ENCODE measurements at places on chromosomes 3 and 15.

DNA sequence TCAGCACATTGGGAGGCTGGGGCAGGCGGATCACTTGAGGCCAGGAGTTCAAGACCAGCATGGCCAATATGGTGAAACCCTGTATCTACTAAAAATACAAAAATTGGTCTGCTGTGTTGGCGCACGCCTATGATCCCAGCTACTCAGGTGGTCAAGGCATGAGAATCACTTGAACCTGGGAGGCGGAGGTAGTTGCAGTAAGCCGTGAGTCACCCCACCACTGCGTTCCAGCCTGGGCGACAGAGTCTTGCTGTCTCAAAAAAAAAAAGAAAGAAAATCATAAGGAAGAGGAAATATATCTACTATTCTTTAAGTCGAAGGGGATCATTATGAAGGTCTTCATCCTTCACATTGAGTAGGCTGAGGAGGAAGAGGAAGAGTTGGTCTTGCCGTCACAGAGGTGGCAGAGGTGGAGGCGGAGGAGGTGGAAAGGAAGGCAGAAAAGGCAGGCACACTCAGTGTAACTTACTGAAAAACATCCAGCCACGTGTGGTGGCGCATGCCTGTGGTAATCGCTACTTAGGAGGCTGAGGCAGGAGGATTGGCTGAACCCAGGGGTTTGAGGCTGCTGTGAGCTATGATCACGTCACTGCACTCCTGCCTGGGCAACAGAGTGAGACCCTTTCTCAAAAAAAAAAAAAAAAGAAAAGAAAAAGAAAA is 14.2 kb downstream of the CSK start:
- DNase-seq = no peak

DNA sequence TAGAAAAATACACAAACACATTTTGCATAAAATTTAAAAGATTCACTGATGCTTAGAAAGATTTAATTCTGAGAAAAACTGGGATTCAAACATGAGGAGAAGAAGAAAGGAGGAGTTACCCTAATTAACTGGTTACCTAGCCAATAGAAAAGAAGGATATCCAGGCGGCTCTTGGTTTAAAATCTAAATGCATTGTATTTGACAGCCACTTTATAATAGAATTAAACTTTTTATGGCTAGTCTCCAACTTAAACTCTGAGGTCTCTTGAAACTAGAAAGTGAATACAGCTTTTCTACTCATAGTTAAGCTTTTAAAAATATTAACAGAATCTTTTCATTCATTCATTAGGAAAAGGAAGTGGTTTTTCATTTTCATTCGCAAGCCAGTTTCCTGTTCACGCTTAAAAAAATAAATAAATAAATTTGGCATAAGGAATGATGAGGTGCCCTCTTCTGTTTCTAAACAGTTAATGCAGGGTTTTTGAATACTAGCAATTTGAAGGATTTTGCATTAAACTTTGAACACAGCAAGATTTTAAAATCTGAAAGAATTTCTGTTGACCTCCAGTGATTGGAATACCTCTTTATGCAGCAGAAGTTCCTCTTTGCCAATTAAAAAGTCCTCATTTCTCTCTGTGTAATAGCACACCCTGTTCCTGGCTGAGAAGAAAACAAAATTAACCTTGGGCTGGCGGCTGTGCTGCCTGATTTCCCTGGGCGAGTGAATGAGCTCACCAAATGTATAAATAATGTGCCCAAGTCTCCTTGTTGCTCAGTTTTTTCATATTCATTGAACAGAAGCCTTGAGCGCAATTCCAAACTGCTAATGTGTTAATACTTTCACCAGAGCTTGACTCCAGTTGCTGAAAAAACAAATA is 105.1 kb downstream of the ZMAT3 start:
- DNase-seq = no peak

DNA sequence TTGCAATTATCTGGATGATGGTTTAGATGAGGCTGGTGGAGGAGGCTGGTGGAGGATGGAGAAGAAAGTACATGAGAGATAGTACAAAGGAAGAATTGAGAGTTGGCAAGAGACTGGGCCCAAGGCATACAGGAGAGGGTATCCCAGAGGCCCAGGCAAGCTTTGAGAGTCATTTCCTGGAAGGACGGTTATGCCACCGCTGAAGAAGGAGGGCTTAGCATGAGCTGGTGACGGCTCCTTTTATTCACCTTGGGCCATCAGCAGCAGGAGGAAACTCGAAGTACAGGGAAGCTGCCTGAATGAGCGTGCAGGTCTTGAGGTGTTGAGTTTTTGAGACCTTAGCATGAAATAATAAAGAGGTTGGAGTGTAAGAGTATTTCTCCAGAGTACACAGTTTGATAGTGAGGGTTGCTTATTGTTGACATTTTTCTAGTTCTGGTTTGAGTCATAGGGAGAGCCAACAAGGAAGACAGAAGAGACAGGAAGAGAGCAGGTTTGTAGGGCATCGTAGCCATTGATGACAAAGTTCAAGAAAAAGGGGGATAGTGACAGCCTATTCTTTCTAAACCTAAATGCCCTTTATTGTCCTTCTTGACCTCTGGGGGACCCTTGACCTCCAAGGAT is 13.8 kb downstream of the THSD4 start:
- no peak for DNase-seq

GRCh38 chr15:78915341-78916087 is 29.3 kb downstream of the CTSH start:
- no peak for DNase-seq

DNA sequence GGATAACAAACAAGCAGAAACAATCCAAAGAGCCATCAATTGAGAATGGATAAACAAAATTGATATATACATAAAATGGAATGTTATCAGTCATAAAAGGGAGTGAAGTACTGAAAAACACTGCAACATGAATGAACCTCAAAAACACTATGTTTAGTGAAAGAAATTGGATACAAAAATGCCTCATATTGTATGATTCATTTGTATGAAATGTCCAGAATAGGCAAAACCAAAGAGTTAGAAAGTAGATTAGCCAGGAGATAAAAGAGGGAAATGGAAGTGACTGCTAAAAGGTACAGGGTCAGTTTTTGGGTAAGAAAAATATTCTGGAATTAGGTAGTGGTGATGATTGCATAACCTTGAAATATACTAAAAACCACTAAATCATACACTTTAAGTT is 9.8 kb upstream of the SLC25A36 start:
- DNase-seq = no peak

DNA sequence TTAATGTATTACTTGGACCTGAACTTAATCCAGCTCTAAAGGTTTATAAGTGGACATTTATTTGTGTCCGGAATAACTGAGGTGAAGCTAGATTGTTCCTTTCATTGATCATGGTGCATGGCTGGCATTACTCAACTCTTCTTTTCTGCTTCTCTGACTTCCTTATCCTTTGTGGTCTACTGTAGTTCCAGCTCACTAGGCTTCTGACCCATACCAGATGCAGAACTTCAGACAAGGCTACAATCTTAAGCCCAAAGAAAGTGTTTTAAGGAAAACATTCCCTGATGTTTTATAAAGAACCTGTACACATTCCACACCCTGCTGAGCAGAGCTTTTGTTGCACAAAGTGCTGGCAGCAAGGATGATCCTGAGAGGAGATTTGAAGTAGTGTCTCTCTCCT is 250.8 kb upstream of the TGFBR2 start:
- DNase-seq = no peak

- DNase-seq = no peak
These were observed 162.2 kb downstream of the ATP10A start for GRCh38 chr15:25700916-25701315.

DNA sequence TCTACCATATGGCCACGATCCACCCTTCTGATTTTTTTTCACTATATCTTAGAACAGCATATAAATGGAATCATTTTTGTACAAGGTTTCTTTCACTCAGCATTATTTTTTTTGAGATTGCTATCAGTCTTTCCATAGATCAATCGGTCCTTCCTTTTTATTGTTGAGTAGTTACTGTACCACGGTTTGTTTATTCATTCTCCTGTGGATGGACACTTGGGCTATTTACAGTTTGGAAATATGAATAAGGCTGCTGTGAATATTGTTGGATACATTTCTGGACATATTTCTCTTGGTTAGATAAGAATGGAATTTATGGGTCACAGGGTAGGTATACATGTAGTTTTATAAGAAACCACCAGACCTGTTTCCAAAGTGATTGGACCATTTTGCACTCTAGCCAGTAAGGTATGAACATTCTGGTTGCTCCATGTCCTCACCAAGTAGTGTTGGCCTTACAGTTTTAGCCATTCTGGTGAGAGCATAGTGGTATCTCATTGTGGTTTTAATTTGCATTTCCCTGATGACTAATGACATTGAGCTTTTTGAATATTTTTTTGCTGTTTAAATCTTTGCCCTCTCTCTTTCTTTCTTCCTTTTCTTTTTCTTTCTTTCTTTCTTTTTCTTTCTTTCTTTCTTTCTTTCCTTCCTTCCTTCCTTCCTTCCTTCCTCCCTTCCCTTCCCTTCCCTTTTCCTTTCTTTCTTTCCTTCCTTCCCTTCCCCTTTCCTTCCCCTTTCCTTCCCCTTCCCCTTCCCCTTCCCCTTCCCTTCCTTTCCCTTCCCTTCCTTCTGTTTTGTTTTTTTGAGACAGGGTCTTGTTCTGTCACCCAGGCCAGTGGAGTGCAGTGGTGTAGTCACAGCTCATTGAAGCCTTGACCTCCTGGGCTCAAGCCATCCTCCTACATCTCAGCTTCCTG is 49.2 kb downstream of the LRRK1 start:
- no peak for DNase-seq

- DNase-seq = peak; percentile 92
These were observed 46.1 kb downstream of the BTD start for GRCh38 chr3:15647611-15648167.

DNA sequence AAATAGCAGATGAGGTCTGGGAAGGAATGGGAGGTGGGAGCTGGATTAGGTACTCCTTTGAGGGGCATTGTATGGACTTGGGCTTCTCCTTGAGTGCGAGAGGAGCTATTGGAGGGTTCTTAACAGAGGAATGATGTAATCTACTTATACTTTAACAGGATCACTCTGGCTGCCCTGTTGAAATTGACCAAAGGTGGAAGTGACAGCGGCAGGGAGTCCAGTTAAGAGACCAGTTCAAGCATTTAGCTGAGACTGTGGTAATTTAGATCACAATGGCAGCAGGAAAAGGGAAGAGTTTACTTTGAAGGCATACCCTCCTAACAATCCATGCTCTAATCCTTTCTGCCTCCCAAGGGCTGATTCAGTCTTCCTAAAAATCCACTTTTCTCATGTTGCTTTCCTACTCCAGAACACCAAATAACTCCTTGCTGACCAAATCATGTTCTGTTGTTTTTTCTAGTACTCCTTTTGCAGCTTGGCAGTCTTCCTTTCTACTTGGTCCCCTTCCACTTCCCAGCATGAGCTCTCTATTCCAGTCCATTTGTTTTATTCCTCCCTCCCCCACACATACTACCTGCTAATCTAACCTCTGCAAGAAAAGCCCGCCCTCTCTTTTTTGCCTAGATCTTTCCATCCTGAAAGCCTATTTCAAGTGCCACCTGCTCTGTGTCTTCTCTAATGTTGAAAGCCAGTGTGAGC is 139.4 kb downstream of the NECTIN3 start:
- DNase-seq = no peak

DNA sequence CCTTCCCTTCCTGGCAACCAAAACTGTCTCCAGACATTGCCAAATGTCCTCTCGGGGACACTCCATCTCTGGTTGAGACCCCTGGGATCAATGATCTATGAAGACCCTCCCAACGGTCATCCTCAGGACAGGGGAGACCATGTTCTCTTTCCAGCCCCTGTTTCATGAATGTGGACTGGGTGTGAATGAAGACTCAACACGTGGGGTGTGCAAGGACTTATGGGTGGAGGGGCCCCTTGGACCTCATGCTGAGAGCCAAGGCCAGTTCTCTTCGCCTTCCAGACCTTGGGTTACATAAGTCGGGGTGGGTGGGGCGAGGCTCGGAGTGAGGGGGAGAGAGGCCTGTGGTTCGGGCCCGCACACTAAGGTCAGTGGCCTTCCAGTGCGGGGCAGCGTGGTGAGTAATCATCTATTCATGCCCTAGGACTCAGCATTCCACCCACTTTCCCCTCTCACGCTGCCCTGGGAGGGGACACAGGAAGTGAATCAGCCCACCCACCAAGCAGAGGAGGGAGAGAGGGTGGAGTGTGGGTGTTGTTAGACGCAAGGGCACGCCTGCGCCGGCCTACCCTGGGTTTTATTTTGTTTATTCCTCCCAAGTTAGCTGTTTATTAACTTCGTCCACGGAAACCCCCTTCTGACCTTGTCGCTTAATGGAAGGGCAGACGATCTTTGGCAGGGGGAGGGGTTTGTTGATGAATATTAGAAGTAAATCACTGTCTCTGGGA is 6.7 kb downstream of the PAQR5 start:
- no peak for DNase-seq

DNA sequence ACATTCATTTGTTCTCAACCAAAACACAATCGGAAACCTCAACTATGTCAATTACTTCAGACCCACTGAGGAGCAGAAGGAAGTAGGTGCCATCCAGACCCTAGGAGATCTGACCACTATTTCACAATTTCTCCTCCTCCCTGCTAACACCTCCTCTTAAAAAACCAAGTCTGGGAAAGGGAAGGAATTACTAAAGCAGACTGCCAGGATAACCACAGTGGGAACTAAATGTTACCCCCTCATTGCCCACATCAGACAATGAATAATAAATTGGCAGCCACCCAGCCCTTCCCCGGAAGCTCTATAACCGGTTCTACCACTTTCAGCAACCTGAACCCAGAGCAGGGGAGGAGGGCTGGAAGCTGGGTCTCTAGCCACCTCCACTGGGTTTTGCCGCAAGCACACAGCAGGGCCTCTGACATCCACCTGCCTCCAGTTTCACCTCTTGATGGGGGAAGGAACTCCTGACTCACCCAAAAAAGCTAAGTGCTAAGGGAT is 17.6 kb downstream of the C15orf62 start:
- no peak for DNase-seq

- no peak for DNase-seq
These were observed 5.5 kb upstream of the KY start for GRCh38 chr3:134656211-134656800.

DNA sequence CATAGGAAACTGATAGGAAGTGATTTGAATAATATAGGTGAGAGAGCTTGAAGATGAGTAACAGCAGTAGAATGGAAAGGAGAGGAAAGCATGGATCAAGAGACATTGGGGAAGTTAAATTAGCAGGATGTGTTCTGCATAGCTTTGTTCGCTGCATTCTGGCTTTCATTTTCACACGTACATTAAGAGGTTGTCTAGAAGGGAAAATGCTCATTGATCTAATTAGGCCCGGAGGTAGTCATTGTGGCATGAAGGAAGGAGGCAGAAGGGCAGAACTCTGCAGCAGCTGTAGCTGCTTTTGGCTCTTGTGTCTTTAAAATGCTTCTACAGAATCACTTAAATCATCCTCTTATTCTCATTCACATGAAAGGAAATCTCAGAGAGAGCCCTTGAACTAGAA is 40.3 kb downstream of the KCNAB1 start:
- no peak for DNase-seq

- no peak for DNase-seq
These were observed 28.5 kb upstream of the APOD start for GRCh38 chr3:195612075-195612800.

GRCh38 chr15:99668533-99669182 is 64.6 kb downstream of the LYSMD4 start:
- no peak for DNase-seq

- DNase-seq = no peak
These were observed 262.9 kb downstream of the IL5RA start for GRCh38 chr3:2847062-2847841.

Measured in T-helper 1 cell (primary cell).